ENCODE measurements at places on chromosomes 4 and X. TPM values are rescaled to one million over a fixed set of nuclear protein-coding genes. Genes with fewer than 3 reads are reported as not detected.

CFI gene
- 47.0 TPM for total RNA-seq

RXFP1 gene
- not detected for total RNA-seq

LRP2BP gene
- 0.48 TPM for total RNA-seq

SPRY1 gene
- 42.9 TPM for total RNA-seq
